Glutamatergic neuron (in vitro differentiated cells): ENCODE measurements at places on chromosomes 3 and 15. TPM values are rescaled to one million over a fixed set of nuclear protein-coding genes. Genes with fewer than 3 reads are reported as not detected.
A peak's percentile ranks its signal among the peaks of the same experiment; 100 is the strongest.

Gene UTS2B
- not detected for total RNA-seq

Gene TRPM1
- total RNA-seq, result not detected

Gene PPCDC
- 12.7 TPM for total RNA-seq

Gene MAGI1
- 46.5 TPM for total RNA-seq

DNA sequence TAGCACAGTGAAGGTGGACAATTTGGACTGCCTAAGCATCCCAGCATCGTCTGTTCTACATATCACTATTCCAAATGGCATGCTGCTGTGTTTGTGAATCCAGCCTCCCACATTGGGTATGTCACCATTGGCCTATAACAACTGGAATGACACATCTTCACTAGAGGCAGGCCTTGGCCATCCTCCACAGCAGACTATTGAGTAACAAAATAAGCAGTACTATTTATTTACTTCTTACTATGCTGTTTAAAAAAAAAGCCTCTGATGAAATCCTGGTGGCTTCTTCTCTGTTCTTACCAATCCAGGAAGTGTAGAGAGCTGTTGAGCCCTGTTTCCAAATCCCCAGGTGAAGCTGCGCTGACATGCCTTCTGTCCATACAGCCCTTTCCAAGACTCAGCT, 30.6 kb upstream of the CERS3 start:
- H3K4me3 ChIP-seq, result no peak overlapping the region
- DNase-seq, result no peak
- H3K4me1 ChIP-seq, result no peaks in the 10 kb centered on the region

DNA sequence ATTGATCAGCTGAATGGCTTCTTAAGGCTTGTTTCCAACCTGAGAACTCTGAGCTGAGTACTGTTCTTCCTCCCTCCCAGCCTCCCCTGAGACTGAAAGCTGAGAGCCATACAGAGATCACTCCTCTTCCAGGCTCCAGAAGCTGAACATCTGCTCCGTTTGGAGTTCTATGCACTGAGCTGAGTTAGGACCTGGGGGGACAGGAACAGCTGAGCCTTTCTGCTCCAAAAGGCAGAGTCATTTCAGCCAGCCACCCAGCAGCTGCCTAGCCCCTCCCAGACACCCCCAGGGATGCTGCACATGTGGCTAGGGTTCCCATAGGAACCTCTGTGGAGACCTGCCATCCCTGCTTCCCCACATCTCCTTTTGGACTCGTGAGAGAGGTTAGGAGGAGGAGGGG, 64.2 kb upstream of the GLCE start:
- H3K27ac ChIP-seq, result peak overlapping the region; percentile 91
- H3K4me1 ChIP-seq, result peaks cover 47% of the 10 kb centered on the region
- peak; percentile 64 for DNase-seq
- peak overlapping the region; percentile 60 for H3K4me3 ChIP-seq
- peaks cover 17% of the 10 kb centered on the region for H3K27me3 ChIP-seq

- H3K36me3 ChIP-seq, result no peaks in the 10 kb centered on the region
- peaks cover 2% of the 10 kb centered on the region for H3K27me3 ChIP-seq
- peaks cover 17% of the 10 kb centered on the region for H3K4me1 ChIP-seq
- H3K27ac ChIP-seq, result no peak overlapping the region
- H3K4me3 ChIP-seq, result peak overlapping the region; percentile 78
- DNase-seq, result peak; percentile 47
Observed at GRCh38 chr3:48634661-48635221, 520 bp downstream of the SLC26A6 start.

DNA sequence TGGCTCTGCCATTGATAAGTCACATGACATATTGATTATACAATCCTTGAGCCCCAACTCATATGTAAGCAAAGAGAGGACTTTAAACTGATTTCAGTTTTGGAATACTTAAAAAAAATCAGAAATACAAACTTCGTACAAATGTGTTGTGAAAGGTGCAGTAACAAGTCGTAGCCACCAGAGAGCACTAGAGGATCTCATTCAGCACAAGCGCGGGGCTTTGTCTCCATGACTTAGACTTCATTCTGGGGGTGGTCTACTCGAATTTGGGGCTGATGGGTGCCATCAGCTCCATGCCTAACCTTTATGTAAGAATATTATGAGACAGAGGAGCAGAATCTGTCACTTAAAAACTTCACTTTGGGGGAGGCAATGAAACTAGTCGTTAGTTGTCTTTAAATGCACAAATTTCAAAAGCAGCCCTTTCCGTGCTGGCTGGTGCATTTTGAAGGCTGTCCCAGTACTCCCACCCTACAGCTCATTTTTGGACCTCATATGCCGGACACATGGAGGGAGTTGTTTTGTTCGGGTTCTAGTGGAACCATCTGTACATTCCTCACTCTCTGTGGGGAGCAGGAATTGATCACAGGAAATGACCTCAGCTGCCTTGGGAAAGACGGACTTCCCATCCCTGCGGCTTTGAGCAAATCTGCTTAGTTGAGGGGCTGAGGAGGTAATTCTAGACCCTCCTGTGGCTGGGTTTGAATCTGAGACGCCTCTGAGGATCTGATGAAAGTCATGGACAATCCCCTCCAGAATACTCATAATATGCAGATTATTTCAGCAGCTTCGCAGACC, 27.5 kb upstream of the MASP1 start:
- H3K4me1 ChIP-seq, result peaks cover 21% of the 10 kb centered on the region
- peak; percentile 41 for DNase-seq
- H3K27ac ChIP-seq, result peak overlapping the region; percentile 88
- peaks cover 2% of the 10 kb centered on the region for H3K27me3 ChIP-seq
- no peaks in the 10 kb centered on the region for H3K36me3 ChIP-seq

DNA sequence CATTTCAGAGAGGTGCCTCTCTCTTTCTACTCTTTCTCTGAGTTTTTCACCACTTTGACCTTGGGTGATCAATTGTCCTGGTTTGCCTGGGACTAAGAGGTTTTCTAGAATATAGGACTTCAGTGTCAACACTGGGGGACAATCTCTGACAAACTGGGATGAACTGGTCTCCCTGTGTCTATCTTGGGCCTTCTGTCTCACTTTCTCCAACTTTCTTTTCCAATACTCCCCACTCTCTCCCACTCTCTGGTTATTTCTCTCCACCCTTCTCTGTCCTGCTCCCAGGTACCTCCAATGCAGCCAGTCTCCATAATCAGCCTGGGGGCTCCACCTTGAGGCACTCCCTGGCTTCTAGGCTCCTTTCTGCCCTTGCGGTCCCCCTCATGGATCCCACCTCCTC, 4.7 kb upstream of the ITGA11 start:
- H3K4me3 ChIP-seq, result no peak overlapping the region
- H3K27me3 ChIP-seq, result peaks cover 4% of the 10 kb centered on the region
- H3K27ac ChIP-seq, result no peak overlapping the region
- no peaks in the 10 kb centered on the region for H3K36me3 ChIP-seq

DNA sequence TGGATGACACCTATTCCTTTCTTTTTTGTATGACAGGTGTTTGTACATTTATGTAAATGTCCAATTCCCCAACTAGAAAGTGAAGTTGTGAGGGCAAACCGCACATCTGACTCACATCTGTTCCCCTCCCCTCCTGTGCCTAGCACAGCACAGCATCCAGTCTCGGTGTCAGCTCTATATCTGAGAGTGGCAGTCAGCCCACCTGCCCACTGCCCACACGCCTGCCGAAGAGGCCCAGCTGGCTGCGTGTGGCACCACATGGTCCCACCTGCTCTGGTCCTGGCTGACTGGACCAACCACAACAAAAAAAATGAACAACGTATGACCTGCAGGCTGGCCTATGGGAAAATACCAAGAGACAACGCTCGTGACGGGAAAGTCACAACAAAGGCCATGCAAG, 62.8 kb downstream of the XXYLT1 start:
- peaks cover 15% of the 10 kb centered on the region for H3K27me3 ChIP-seq
- H3K27ac ChIP-seq, result peak overlapping the region; percentile 94
- peaks cover 5% of the 10 kb centered on the region for H3K36me3 ChIP-seq
- H3K4me3 ChIP-seq, result peak overlapping the region; percentile 62
- peaks cover 42% of the 10 kb centered on the region for H3K4me1 ChIP-seq
- DNase-seq, result no peak

DNA sequence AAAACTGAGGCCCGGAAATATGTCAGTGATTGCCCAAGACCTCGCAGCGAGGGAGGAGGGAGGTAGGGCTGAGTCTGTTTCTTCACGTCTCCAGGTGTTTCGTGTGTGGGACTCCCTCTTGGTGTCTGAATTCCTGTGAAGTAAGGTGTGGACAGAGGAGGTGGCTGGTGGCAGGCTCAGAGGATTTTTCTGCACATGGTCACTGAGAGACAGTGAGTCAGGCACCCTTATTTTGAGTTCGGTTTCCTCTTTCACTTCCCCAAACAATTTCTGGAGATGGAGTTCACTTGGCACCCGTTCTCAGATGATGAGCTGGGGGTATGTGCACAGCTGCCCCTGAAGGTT, 46.3 kb upstream of the VPS8 start:
- no peaks in the 10 kb centered on the region for H3K36me3 ChIP-seq
- no peak for DNase-seq
- H3K4me3 ChIP-seq, result no peak overlapping the region

- no peak for DNase-seq
- H3K4me1 ChIP-seq, result peaks cover 4% of the 10 kb centered on the region
- H3K4me3 ChIP-seq, result no peak overlapping the region
Observed at GRCh38 chr3:158127250-158128219, 17.6 kb downstream of the RSRC1 start.

DNA sequence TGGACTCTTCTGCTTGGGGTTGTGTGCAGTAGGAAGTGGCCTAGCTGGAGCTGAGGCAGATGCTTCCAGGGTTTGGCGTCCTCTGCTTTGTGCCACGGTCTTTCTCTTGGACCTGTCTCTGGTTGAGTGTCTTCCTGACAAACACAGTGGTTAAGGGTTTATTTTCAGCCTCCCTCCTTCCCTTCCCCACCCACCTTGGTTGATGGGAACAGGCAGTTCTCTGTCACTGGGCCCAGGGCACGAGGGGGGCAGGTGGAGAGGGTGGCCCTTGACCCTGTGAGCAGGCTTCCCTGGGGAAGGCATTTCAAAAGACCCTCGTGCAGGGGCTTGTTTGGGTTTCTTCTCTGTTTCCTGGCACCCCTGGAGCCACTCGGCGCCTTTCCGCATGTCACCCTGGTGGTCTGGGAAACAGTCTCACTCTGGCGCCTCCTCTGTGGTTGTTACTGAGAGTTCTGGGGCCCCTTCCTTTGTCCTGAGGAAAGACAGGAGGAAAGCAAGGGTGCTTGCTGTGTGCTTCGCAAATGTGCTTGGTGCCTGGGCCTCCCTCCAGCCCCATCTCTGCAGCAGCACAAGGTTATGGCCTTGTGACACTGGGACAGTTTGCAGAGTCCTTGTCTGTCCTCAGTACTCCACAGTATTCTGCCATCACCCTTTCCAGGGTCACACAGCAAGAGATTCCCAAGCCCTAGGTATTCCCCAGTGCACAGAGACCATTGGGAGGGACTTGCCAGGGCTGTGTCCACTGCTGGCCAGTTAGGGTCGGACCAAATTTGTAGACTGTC, 10.3 kb upstream of the STAB1 start:
- no peak for DNase-seq
- peaks cover 14% of the 10 kb centered on the region for H3K27me3 ChIP-seq
- no peak overlapping the region for H3K27ac ChIP-seq
- H3K4me3 ChIP-seq, result no peak overlapping the region
- peaks cover 38% of the 10 kb centered on the region for H3K4me1 ChIP-seq
- H3K36me3 ChIP-seq, result no peaks in the 10 kb centered on the region

GRCh38 chr3:185341616-185342458, 21.1 kb upstream of the MAP3K13 start:
- no peak overlapping the region for H3K27ac ChIP-seq
- no peaks in the 10 kb centered on the region for H3K27me3 ChIP-seq
- no peak for DNase-seq
- no peak overlapping the region for H3K4me3 ChIP-seq
- no peaks in the 10 kb centered on the region for H3K4me1 ChIP-seq
- peaks cover 6% of the 10 kb centered on the region for H3K36me3 ChIP-seq

GRCh38 chr3:124833710-124834332, 53.3 kb downstream of the ITGB5 start:
- peaks cover 48% of the 10 kb centered on the region for H3K4me1 ChIP-seq
- no peak overlapping the region for H3K4me3 ChIP-seq
- peaks cover 16% of the 10 kb centered on the region for H3K27me3 ChIP-seq
- DNase-seq, result no peak
- peak overlapping the region; percentile 15 for H3K27ac ChIP-seq

DNA sequence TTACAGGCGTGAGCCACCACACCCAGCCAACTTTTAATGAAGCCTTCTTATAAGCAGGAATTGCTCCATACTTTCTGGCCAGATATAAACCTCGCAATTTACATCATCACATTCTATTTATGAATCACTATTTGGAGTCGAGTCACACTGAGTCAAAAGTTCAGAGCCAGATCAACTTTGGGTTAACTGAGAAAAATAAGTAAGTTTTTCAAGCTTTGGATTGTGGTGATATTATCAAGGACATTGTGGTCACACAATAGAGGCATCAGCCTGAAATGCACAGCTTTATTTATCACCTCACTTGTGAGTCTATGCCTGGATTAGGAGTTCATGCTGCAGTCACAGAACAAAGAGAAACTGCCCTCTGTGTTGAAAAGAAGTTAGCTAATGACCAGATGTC, 1163.5 kb downstream of the ROBO1 start:
- H3K4me1 ChIP-seq, result no peaks in the 10 kb centered on the region
- no peak overlapping the region for H3K27ac ChIP-seq
- peaks cover 11% of the 10 kb centered on the region for H3K36me3 ChIP-seq
- no peak for DNase-seq

- no peaks in the 10 kb centered on the region for H3K27me3 ChIP-seq
- H3K4me1 ChIP-seq, result peaks cover 3% of the 10 kb centered on the region
- DNase-seq, result no peak
- no peak overlapping the region for H3K27ac ChIP-seq
- no peak overlapping the region for H3K4me3 ChIP-seq
Observed at GRCh38 chr3:80285388-80285787, 517.6 kb upstream of the ROBO1 start.

DNA sequence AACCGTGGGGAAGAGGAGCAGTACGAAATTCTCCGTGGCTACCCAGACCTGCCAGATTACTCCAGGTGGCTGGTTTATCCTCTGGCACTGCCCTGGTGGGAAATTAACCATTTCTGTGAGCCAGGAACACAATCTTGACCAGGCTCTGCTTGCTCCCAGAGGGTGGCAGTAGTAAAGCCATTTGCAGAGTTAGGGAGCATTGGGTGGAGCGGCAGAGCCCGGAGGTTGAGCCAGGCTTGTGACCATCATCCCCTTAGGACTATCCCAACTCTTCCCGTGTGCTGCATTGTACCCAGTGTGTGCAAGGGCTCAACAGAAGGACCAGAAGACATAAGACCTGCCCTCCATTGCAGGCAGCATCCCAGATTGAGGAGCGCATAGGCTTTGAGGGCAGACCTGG, 5.3 kb downstream of the KNG1 start:
- H3K4me3 ChIP-seq, result no peak overlapping the region
- H3K27ac ChIP-seq, result no peak overlapping the region
- peaks cover 4% of the 10 kb centered on the region for H3K27me3 ChIP-seq
- H3K36me3 ChIP-seq, result no peaks in the 10 kb centered on the region
- DNase-seq, result no peak
